ENCODE measurements at places on chromosomes 2 and 18.

- no peak for DNase-seq
Measured at GRCh38 chr2:230737791-230738226, 25.2 kb downstream of the CAB39 start.

DNA sequence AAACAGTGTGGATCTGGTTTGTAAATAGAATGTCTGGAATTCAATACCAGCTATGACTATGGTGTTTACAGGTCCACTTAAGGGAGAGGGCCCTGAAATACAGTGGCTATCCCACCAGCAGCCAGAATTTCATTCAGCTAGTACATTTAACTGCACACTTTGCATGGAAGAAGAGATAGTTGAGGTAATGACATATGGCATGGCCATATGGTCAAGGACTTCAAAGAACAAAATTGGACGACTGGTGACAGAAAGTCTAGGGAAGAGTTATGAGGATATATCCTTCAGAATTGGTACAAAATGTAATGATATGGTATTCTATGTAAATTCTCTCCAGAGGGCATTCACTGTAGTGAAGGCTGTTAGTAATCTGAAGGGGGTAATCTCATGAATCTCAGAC, 105.0 kb downstream of the IKZF2 start:
- DNase-seq = no peak

- no peak for DNase-seq
Measured at GRCh38 chr2:162111958-162112850, 38.2 kb upstream of the DPP4 start.

- DNase-seq = no peak
Measured at GRCh38 chr2:189933911-189934399, 128.6 kb downstream of the MSTN start.

DNA sequence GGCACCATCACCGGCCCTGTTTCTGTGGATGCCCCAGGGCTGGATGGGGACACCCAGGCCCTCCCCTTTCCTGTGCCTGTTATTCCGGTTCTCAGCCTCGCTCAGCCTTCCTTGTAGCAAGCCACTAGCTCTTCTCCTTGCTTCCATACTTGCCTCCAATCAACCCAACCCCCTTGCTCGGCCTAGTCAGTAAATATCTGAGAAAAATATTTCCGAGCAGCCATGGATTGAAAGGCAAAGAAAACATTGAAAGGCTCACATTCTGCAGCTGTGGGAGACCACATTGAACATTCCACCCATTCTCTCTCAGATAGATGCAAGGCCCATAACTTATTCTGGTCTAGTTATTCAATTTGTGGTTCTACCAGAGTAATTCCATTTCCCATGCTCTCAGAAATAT, 114.9 kb downstream of the SPP2 start:
- no peak for DNase-seq

DNA sequence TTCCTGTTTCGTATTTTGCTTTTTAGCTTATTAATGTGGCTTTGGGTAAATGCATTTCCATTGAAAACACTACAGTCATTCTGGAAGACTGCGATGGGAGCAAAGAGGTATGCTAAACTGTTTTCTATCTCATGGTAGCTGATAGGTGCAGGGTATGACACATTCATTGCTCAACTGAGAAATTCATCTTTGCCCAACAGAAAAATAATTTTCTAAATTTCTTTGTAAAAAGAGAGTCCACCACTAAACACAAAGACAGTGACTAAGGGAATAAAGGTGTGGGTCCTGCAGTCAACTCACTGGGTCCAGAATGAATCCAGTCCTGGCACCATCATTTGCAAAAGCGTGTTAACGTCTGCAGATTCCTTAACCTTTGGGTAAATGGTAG, 19.9 kb downstream of the ERMN start:
- DNase-seq = no peak

DNA sequence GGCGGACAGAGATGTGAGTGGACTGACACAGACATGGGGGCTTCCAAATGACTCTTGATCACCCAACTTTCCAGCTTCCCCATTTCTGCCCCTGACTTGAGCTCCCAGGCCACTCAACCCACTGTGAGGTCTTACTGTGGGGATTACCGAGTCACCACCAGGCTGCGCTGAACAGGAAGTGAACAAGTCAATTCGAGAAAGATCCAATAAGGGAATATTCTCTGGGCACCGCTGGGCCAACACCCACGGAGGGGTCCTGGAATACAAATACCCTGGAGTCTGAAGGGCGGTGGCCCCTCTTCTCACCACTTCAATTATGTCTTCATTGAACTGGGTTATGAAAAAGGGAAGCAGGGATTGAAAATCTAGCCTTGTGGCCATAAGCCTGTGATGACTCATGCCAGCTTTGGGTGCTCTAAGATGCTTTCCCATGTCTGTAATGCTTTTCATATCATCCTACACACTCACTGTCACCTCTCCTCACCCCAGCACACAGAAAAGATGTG, 37.7 kb downstream of the BCL11A start:
- DNase-seq = no peak

DNA sequence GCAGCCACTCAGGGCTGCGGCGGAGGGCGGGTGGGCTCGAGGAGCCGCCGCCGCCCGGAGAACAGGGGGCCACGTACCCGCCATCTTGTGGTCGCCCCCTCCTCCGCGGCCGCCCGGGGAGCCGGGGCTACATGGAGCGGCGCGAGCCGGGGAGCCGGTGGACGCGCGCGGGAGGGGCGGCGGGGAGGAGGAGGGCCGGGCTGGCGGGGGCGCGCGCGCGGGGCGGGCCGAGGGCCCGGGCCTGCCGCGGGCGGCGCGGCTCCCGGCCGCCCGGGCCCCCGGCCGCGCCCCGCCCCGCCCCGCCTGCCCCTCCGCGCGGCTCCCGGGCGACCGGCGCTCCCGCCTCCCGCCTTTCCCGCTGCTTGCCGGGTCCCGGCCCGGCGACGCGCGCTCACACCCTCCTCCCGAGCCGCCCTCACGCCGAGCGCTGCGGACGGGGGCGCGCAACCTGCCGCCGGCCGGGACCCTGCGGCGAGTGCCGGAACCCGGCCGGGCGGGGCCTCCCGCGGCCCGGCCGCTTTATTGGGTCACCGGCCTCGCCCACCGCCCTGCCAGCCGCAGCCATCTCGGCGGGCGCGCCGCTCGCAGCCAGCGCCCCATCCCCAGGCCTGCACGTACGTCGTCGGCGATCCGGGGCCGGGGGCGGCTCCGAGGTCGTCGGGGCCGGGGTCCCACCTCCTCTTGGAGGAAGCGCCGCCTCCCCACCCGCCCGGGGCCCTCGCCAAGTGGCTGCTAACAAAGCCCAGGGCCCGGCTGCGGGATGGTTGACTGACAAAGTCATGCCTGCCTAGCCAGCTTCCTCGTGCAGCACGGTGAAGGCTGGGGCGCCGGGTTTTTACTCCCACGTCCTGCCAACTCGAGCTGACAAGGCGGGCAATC, at the start of gene PPP4R1:
TSS of gene PPP4R1 (minus strand) at position 159 of the 879 bp plus-strand sequence. CDS start at position 84, 75 bp downstream.
- peak; percentile 53 for DNase-seq

DNA sequence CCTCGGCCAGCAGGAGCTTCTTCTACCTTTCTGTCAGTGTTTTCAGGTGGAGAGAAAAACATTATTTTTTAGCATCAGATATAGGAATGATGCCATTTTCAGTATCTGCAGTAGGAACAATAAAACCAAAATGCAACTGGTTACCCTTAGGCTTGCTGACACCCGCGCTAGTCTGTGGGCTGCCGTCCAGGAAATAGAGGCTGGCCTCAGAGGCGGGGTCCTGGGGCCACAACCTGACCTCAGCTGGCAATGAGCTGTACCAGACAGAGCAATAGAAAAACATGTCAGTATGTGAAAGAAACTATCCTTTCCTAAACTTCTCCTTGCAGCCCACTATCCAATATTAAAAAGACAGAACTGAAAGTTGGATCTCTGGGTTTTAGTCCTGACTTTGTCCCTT, 4.6 kb upstream of the ST6GAL2 start:
- no peak for DNase-seq

- DNase-seq = no peak
Measured at GRCh38 chr2:105361102-105361889, 24.0 kb downstream of the C2orf49 start.

DNA sequence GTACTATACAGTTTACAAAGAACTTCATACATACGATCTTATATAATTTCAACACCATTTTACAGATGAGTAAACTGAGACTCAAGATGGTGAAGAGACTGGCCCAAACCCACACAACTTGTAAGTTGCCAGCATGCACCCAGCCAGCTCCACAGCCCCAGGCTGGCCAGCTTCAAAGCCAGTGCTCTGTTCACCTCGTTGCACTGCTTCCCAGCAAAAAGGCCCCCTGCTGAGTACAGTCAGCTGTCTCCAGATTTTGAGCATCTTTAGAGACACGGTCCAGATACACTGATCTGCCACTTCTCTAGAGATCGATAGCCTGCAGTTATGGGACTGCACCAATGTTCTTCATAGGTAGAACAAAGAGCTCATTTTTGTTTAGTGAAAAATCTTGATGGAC, 257.2 kb upstream of the CHAC2 start:
- no peak for DNase-seq

- peak; percentile 96 for DNase-seq
Measured at GRCh38 chr2:239222706-239223309, 178.0 kb downstream of the HDAC4 start.

- no peak for DNase-seq
Measured at GRCh38 chr2:240992572-240993291, 5.7 kb upstream of the SNED1 start.

DNA sequence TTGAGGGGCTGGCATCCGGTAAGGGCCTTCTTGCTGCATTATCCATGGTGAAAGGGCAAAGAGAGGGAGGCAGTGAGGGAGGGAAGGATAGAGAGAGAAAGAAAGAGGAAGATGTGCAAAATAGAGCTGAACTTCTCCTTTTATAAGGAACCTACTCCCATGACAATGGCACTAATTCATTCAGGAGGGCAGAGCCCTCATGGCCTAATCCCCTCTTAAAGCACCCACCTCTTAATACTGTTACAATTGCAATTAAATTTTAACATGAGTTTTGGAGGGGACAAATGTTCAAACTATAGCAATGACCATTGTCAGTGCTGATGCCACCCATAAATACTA, 60.2 kb downstream of the CXCR4 start:
- DNase-seq = no peak

GRCh38 chr2:52881606-52882005, 886.0 kb upstream of the CHAC2 start:
- DNase-seq = no peak

DNA sequence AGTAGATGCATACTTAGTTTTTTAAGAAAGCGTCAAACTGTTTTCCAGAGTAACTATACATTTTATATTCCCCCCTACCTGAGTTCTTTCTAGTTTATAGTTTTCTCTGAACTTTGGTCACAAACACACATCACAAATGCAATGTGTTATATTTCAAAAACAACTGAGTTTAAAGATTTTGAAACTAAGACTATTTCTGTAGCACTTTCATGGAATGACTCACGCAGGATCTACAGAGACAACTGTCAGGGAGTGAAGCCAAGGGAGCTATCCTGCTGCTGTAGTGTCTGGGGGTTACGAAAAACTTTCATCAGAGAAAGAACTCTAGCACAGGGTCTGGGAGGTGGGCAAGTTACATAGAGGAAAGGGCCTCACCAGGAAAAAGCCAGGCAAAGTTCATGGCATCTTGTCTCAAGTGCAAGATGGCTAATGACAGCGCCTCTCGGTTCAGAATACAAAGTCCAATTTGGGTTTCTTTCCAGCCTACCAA, 66.8 kb downstream of the UXS1 start:
- no peak for DNase-seq

GRCh38 chr2:201404699-201405280, 46.5 kb downstream of the TRAK2 start:
- no peak for DNase-seq

DNA sequence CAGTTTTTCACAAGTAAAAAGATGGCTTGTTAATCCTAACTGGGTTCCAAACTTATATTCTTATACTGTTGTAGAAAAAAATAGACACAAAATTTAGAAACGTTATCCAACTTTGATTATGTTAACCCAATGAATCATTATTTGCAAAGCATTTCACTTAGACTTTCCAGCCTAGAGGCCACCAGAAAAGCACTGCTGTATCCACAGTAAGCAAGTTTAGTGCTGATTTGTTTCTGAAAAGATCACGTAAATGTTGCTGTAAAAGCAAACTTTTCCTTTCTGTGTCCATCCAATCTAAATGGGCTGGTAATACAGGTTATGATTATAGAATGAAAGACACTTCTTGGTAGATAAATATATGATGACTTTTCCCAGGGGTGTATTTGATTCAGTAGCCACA, 17.6 kb upstream of the BZW1 start:
- DNase-seq = no peak

GRCh38 chr2:37306024-37306423, 18.6 kb downstream of the PRKD3 start:
- DNase-seq = no peak

DNA sequence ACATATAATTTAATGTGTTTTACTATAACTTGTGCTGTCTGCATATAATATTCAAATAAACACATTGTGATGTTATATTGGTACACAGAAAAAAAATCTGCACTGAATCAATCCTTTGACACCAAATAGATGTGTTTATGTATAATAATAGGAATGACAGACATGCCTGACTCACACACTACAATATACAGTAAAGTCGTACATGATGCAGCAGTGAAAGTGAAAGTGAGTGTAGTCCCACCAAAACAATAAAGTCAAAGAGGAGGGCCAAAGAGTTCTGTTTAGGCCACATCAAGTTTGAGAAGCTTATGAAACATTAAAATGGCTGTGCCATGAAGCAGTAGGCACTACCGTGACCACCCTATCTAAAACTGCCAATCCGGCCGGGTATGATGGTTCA, 8.2 kb upstream of the RBM44 start:
- DNase-seq = no peak

- DNase-seq = peak; percentile 56
Measured at GRCh38 chr2:218323526-218324472, 31.5 kb upstream of the TMBIM1 start.

- no peak for DNase-seq
Measured at GRCh38 chr2:163719331-163719730, 16.5 kb downstream of the FIGN start.

DNA sequence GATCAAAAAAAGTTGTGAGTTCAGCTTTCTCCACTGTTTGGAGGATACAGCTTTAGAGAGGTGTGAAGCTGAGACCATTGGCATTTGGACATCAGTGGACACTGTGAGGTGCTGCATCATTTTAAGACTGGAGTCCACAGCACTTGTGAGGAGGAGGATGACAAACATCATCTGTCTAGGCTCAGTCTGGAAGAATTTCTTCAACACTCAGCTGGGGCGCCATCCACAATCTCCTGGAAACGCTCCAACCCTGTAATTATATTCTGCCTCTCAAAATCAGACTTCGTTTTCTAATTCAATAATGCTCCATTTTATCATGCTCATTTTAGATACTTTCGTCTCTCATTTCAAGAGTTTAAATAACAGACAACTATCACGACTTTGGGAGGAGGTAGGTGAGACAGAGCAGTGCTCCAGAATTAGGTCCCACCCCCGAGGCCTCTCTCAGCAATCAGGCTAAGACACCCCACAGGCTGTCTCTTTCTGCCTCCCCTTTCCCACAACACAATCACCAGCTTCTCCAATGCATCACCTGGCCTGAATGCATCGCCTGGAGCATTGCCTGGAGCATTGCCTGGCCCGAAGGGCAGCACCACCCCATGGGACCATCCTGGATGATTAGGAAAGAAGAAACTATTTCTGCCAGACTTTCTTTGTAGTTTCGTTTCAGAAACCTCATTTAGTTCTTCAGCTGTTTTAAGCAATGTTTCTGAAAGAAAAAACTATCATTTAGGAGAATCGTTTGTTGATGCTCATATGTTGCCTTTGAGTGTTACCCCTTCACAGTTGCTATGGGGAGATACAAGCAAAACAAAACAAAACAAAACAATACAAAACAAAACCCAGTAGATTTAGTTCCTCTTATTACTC, 37.0 kb upstream of the DPP10 start:
- DNase-seq = no peak

GRCh38 chr18:13235981-13236380, 17.4 kb downstream of the LDLRAD4 start:
- no peak for DNase-seq

Data from GF-D8 (cell line).